ENCODE measurements at places on chromosomes 4 and X.

DNA sequence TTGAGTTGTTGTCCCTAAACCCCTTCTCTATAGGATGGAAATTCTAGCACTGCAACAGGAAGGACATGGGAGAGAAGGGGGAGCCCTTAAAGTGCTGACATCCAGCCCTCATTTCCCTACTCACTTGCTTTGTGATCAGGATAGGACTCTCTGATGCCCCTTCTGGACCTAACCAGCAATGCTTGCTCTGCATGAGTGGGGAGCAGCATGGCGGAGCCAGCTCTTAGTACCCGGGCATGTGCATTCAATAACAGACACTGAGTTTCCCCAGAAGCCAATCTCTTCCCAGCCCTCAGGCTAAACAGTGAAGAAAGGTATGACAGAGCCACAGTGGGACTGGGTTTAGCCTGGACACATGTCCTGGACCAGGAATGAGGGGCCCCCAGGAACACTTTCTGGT is 14.0 kb downstream of the SOD3 start:
- no peak for DNase-seq

- no peak for DNase-seq
Measured at GRCh38 chr4:22460266-22460665, 55.6 kb downstream of the ADGRA3 start.

GRCh38 chr4:163758032-163758431 is 263.5 kb downstream of the TMA16 start:
- DNase-seq, result no peak

DNA sequence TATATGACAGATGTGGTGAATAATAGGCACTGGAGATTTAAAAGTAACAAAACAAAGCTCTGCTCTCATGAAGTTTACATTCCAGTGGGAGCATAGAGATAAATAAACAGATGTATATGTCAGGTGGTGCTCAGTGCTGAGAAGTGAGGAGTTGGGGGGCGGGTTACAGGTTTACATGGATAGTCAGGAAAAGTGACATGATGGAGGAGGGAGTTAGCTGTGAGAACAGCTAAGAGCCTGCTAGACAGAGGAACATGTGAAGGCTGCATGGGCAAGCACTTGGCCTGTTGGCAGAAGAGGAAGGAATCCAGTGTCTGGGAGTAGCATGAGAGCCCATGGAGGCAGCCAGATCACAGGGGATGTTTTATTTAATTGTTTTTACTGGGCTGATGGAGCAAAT is 10.2 kb upstream of the TMEM156 start:
- no peak for DNase-seq

DNA sequence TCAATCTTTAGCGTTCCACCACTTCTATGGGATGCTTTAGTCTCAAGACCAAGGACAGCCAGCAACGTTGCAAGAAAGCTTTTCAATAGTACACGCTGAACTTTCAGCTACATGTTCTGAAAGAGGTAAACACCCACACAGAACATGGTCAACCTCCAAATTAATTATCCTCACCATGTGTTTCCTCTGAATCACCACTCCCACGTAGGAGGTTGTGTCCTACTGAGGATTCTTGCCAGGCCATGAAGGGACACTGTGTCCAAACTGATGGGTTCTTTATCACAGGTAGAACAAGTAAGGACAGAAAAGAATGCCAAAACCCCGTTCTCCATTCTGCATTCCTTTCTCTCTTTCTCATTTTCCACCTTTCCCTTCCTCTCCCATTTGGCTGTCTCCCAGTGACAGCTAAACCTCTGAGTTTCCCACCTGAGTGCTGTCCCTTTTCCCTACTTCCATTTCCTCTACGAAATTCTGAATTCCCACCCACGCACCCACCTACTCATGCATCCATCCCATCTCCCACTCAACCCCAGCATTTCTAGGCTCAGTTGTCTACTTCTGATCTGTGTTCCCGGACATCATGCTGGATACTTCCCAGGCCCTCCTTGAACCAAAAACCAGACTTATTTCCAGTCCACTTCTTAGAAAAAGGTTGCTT is 29.0 kb upstream of the GPM6B start:
- DNase-seq, result no peak

GRCh38 chrX:10756441-10756840 is 136.1 kb upstream of the MID1 start:
- no peak for DNase-seq

GRCh38 chr4:152258391-152258790 is 277.5 kb downstream of the FBXW7 start:
- no peak for DNase-seq

- DNase-seq, result no peak
Measured at GRCh38 chr4:86091201-86091600, 268.7 kb downstream of the MAPK10 start.

DNA sequence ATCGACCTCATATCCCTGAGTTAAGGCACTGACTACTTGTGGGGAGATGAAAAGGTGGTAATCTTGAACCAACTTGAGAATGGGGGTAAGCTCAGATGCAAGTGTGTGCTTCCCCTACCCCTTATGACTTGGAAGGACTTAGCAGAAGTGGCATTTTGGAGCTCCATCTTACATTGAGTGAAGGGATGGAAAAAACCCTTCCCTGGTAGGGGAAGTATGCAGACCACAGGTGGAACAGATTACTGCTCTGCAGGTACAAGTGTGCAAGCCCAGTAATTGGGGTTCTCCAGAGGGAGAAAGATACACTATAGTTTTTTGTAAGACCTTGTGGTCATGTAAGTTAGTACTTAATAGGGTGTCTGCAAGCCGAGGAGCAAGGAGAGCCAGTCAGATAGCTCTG is 12.2 kb upstream of the WDR1 start:
- no peak for DNase-seq

- no peak for DNase-seq
Measured at GRCh38 chr4:13980317-13981310, 353.1 kb upstream of the BOD1L1 start.

GRCh38 chr4:127370604-127371003 is 262.2 kb upstream of the INTU start:
- no peak for DNase-seq

GRCh38 chrX:136752796-136753195 is 27.9 kb downstream of the ARHGEF6 start:
- no peak for DNase-seq

DNA sequence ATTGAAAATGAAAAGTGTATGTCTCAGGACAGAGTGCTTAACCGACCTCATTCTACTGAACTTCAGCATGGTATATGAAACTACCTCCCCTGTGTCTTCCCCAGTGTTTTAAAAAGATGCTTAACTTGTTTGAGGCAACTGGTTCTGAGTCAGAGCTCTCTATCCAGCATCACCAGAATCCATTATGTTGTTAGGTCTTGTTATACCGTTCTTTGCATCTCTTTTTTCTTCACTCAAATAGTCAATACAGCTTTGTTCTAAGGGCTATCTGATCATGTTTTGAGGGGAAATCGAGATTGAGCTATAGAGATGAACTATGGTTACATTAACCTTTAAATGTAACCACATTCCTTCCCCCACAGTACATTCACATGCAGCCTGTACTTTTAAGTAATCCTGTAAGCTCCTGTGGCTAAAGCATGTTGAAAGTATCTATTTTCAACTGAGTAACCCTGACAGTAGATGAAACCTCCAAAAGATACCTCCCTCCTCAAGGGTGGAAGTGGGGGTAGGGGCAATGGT is 514.4 kb downstream of the RPA4 start:
- DNase-seq, result no peak

- DNase-seq, result no peak
Measured at GRCh38 chrX:2954541-2954940, 25.4 kb upstream of the ARSD start.

DNA sequence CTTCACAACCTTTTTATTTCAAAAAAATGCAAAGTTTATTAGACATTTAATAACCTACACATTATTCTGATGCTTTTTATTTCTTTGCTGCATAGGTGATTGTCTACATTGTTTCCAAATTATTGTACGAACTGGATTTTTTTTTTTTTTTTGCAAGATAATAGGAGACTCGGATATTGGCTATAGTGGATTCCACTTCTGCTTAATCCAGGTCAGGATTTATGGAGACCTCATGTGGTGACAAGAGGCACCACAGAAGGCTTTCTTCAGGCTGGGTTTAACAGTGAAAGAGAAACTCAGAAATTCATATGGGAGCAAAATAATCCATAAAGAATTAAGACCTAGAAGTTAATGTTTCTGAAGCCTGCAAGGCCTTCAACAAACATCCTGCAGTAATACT is 2.4 kb upstream of the SLIT2 start:
- DNase-seq, result no peak

DNA sequence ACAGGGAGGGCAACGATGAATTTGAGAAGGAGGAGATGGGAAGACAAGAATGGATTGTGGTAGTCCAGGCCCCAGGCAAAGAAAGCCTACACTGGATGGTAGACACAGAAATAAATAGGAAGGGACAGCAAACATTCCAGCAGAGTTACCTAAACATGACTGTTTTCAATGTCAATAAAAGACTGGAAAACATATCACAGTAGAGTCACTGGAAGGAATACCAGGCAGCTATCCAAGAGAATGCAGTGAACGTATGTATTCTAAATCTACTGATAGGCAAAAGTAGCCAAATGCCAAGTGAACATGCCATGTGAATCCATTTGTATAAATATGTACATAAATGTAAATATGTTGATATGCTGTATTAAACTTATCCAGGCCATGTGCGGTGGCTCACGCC is 183.0 kb downstream of the PALLD start:
- no peak for DNase-seq

GRCh38 chrX:40543661-40544328 is 37.0 kb upstream of the ATP6AP2 start:
- DNase-seq, result peak; percentile 51

GRCh38 chr4:169315530-169316343 is 45.0 kb upstream of the SH3RF1 start:
- no peak for DNase-seq

- peak; percentile 21 for DNase-seq
Measured at GRCh38 chrX:41737065-41737464, 13.1 kb downstream of the GPR82 start.

DNA sequence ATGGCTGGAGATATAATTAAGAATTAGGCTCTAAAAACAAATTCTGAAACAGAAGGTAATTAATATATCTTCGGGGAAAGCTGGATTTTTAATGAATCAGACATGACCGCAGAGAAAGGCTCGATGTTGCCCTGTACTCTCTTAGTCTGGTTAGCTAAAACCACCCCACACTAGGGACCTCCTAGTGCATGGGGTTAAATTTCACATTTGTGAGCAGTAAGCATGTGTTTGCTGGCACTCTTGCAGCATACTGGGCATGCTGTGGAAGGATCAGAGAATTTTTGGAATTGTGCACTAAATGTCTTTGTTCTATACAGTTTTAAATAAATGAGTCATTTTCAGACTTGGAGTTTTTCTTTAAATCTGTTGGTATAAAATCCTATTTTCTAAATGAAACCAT is 475.6 kb upstream of the FTHL17 start:
- no peak for DNase-seq

- no peak for DNase-seq
Measured at GRCh38 chr4:8906668-8906970, 35.0 kb upstream of the HMX1 start.

- DNase-seq, result no peak
Measured at GRCh38 chr4:164441109-164441508, 312.8 kb upstream of the SMIM31 start.

DNA sequence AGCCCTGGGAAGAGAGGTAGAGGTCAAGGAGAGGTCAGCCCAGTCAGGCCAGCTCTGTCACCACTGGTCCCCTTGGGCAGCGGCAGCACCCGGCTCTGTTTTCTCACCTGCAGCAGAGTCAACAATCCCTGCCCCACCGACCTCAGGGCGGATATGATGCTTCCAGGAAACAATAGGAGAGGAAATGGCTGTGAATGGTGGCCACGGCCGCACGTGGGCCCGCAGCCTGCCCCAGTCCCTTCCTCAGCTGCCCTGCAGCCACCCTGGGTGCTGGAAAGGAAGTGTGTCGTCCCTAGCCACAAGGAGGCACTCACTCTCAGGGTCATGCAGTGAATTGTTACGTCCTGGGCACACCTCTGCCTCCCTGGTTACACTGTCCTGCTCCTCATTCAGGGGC is 92.5 kb upstream of the ENPP6 start:
- peak; percentile 65 for DNase-seq

- DNase-seq, result no peak
Measured at GRCh38 chr4:139844459-139845036, 178.9 kb downstream of the MGST2 start.

GRCh38 chr4:165326831-165327210 is 648 bp upstream of the MSMO1 start:
- peak; percentile 21 for DNase-seq

- DNase-seq, result no peak
Measured at GRCh38 chr4:40238008-40238699, 41.3 kb downstream of the RHOH start.

DNA sequence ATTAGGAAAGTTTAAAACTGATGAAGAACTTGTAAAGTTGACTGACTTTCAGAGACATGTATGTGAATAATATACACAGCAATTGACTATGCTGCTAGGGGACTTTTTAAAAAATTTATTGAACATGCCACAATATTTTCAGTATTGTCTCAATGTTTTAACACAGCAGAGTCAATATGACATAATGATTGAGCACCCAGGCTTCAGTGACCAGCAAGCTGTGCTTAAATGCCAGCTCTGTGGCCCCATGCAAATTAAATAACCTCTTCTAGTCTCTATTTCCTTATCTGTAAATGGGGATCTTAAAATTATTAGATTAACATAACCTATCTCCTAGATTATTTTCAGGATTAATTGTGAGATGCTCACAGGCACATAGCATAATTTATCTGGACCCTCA is 56.8 kb upstream of the TXK start:
- no peak for DNase-seq

DNA sequence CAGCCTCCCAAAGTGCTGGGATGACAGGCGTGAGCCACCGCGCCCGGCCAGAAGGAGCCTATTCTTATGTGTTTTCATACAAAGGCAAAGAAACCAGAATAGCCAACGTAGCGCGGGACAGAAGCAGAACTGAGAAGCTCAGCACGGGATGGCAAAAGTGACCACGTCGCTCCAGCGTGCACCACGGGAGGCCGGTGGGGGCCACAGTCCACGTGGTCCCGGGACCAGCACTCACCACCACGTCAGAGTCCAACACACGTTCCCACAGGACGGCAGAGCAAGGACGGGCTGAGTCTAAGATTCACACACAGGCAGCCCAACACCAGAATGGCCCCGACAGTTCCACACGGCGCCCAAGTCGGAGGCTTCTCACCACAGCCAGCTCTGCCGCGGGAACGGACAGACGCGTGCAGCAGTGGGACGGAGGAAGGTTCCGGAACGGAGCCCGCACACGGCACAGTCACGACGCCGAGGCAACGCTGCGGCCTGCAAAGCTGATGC is 18.8 kb upstream of the GTPBP6 start:
- DNase-seq, result no peak

DNA sequence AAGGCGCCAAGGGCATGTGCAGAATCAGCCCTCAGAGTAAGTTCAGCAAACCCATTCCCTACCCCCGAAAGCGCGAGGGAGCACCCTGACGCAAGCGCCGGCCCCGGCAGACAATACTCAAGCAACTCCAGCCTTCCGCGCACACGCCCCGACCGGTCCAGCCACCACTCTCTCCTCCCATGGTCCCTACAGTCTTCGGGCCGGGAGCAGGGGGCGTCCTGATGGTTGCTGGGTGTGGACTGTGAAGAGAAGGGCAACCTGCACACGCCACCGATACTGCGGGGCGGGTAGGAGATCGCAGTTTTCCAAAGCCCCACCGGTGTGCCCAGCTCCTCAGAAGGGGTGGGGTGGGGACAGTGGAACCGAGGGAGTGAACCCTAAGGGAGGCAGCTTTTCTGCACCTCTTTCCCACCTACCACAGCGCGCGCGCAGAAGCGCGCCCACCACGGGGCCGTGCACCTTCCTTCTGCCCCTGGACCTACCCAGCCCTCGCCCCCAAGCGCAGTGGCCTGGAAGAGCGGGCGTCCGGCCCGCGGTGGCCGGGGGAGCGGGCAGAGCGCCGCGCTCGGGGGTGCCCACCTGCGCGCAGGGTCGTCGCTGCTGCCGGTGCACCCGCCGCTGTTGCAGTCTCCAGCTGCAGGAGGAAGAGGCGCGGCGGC is 650.2 kb upstream of the DIPK2B start:
- DNase-seq, result no peak
